Stimulated activated CD4-positive, alpha-beta T cell treated with anti-CD3 and anti-CD28 coated beads, Interleukin-12 subunit alpha, Interleukin-12 subunit beta, amount 100 ng/mL, for 24 hours (primary cell): ENCODE measurements at places on chromosomes 3 and 15.

GRCh38 chr3:42110631-42111030 is 19.5 kb downstream of the TRAK1 start:
- DNase-seq = no peak

- DNase-seq = no peak
These were observed 67.1 kb downstream of the LRCH3 start for GRCh38 chr3:197858133-197858532.

GRCh38 chr3:196555295-196555694 is 13.1 kb downstream of the WDR53 start:
- no peak for DNase-seq

DNA sequence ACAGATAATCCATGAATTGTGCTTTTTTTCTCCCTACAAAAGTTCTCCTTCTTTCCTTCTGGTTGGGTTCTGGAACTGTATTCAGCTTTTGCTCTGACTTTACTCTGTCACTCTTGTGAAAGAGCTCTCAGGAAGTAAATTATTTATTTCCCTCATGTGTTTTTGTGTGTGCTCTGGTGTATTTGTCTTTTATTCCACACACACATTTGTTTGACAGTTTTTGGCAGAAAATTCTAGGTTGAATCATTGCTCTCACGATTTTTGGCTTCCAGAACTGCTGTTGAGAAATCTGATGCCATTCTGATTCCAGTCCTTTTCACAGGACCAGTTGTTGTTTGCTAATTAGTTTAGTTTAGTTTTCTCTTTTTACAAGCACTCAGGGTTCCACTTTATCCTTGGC is 172.8 kb downstream of the PLCH1 start:
- DNase-seq = no peak

DNA sequence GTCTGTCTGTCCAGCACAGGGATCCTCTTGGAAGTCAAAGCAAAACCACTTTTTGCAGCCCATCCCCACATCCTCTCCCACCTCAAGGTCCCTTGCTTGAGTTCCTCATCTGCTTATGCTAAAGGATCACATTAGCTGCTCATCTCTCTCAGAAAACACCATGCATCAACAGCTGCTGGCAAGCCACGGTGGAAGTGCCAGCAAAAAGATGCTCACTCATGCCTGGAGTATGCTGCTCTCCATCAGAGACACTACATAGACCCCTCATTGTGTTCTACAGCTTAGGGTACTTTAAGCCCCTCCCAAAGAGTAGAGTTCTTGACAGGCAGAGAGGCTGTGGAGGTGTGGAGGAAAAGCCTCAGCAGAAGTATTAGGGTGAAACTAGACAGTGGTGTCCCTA is 94.6 kb upstream of the COL8A1 start:
- DNase-seq = no peak

DNA sequence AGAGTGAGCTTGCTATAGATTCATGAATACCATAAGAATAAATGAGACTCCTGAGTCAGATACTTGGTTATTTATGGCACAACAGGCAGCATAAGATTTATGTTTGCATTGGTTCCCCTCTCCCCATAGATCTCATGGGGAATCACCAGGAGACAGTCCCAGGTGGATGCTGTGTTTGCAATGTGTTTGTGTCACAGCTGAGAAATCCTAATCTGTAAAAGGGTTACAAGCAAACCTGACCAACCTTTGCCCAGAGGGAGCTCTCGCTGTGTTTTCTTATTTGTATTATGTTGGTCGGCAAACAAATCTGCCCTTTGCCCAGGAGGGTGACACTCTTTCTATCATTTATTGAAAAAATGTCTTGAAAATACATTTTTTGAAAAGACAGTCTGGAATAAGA is 236.2 kb downstream of the ZPLD1 start:
- DNase-seq = no peak

DNA sequence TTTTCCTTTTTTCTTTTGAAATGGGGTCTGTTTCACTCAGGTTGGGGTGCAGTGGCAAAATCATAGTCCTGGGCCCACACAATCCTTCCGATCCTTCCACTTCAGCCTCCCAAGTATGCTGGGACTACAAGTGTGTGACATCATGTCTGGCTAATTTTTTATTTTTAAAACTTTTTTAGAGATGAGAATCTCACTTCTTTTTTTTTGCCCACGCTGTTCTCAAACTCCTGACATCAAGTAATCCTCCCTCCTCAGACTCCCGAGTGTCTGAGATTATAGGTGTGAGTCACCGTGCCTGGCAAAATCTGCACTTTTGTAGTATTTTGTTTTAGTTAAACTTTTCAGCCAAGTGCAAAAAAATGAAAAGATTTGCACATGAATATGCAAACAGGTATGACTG is 171.0 kb downstream of the FNDC3B start:
- DNase-seq = no peak

DNA sequence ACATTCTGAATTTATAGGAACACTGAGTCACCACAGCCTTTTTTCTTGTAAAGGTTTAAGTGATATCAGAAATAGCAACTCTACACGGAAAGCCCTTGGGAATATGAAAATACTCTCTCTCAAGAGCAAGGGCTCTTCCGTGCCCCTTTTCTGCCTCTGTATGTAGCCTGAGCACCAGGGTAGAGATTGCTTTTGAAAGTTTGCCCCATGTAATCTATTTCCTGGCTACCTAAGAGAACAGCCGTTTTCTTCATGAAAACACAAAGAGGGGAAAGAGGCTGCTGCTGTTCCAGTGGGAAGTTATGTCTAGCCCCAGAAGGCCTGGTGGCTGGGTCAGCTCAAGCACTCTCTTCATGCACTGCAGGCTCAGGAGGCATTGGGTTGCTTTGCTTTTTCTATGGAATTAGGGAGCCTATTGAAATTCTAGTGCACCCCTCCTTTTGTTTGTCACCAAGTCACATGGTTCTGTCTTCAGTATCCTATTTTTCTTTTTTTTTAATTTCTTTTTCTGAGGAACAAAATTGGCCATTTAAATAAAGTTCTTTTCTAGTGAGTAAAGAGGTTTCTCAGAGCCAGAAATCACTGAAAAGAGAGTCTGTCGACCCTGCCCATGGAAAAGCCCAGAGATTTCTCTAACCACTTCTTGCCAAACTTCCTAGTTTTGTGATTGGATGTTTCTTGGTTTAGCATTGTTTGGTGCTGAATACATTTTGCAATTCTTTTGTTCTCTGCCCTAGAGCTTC is 39.5 kb downstream of the TIGIT start:
- DNase-seq = no peak

DNA sequence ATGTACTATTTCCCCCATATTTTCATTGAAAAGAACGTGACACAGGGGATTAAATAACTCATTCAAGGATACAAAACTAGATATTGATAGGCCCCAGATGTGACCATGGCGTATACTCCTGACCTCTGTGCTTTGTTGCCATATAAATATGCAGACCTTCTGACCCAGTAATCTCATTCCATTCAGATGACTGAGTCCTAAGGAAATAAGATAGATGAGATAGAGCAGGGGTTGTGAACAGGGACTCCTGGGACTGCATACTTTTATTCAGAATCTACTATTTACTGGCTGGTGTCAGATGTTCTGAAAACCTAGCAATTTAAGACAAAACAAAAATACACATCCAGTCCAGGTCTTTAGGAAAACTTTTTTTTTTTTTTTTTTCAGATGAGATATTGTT is 139.2 kb upstream of the MANF start:
- no peak for DNase-seq

DNA sequence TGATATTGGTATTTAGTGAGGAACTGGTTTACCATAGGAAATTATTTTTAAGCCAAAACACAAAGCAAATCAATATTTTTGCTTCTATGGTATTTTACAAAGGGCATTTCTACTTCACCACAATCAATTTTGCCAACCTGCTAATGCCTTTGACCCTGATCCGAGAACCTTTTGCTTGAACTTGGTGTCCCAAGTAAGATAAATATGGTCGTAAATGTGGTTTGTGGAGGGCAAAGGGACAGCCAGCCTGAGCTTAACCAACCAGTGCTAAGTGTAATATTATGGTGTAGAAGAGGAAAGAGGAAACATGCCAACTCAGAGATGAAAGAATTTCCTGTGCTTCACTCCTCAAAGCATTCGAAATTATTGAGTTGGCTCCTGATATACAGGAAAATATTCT is 148.4 kb downstream of the C3orf38 start:
- DNase-seq = no peak
